Effector memory CD8-positive, alpha-beta T cell (primary cell): ENCODE measurements at places on chromosomes 12 and 14.

DNA sequence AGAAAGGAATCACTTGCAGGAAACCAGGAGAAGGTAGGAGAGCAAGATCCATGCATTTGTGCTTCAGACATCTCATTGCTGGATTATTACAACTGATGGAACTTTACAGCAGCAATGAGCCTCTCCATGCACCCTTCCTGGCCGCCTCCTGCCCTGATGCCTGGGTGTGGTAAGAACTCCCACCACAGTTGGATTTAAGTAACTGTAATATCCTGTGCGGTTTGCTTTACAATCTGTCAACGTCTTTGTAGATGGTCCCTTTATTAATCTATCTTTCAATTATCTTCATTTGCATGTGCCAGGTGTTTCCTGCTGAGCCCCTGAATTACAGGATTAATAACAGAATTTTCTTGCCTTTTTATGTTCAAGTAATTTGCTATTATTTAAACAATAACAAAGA is 1300.5 kb upstream of the TMEM132C start:
- no peak for DNase-seq
- H3K4me3 ChIP-seq: no peak overlapping the region
- H3K36me3 ChIP-seq: no peaks in the 10 kb centered on the region
- no peaks in the 10 kb centered on the region for H3K27me3 ChIP-seq
- no peaks in the 10 kb centered on the region for H3K4me1 ChIP-seq

GRCh38 chr12:117042171-117042842 is 56.9 kb downstream of the TESC start:
- H3K27me3 ChIP-seq: no peaks in the 10 kb centered on the region
- no peak overlapping the region for H3K27ac ChIP-seq
- DNase-seq: no peak
- H3K4me1 ChIP-seq: peaks cover 1% of the 10 kb centered on the region
- peaks cover 3% of the 10 kb centered on the region for H3K36me3 ChIP-seq

DNA sequence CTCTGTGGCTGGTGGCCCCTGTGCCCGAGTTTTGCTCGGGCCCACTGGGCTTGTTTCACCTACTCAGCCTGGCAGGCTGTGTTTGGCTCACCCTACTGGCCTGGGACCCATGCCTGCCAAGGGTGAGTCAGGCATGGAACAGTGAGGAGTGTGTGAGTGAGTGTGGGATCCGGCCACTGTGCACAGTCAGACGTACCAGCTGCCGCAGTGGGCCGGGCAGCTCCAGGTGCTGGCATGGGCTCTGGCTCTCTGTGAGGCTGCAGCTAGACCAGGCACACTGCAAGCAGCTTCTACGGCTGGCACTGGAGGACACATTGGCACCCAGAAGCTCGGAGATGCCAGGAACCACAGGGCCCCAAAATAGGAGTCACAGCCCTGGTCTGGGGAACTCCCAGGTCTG is 40.6 kb downstream of the HSD17B6 start:
- H3K4me3 ChIP-seq: no peak overlapping the region
- no peak overlapping the region for H3K27ac ChIP-seq
- no peaks in the 10 kb centered on the region for H3K4me1 ChIP-seq
- no peaks in the 10 kb centered on the region for H3K27me3 ChIP-seq
- DNase-seq: no peak
- no peaks in the 10 kb centered on the region for H3K36me3 ChIP-seq

- peaks cover 3% of the 10 kb centered on the region for H3K36me3 ChIP-seq
- no peak overlapping the region for H3K27ac ChIP-seq
- H3K4me3 ChIP-seq: peak overlapping the region; percentile 44
- peaks cover 82% of the 10 kb centered on the region for H3K27me3 ChIP-seq
- DNase-seq: no peak
Measured at GRCh38 chr14:60651796-60652673, 2.8 kb upstream of the SIX1 start.

GRCh38 chr12:10722905-10723746 is at the start of gene YBX3:
Gene YBX3, minus strand, starts transcription at chr12:10723323. Its CDS starts 212 bp downstream, at chr12:10723111.
- H3K27me3 ChIP-seq: peaks cover 30% of the 10 kb centered on the region
- peak; percentile 42 for DNase-seq
- H3K36me3 ChIP-seq: peaks cover 23% of the 10 kb centered on the region
- peaks cover 23% of the 10 kb centered on the region for H3K4me1 ChIP-seq

- H3K4me3 ChIP-seq: no peak overlapping the region
- H3K27ac ChIP-seq: no peak overlapping the region
- H3K27me3 ChIP-seq: peaks cover 31% of the 10 kb centered on the region
- peaks cover 3% of the 10 kb centered on the region for H3K36me3 ChIP-seq
- no peaks in the 10 kb centered on the region for H3K4me1 ChIP-seq
Measured at GRCh38 chr14:65783576-65783975, 371.0 kb downstream of the FUT8 start.

GRCh38 chr12:69502345-69503081 is 32.3 kb downstream of the FRS2 start:
- no peak overlapping the region for H3K4me3 ChIP-seq
- no peak for DNase-seq
- H3K27me3 ChIP-seq: no peaks in the 10 kb centered on the region
- no peak overlapping the region for H3K27ac ChIP-seq
- peaks cover 6% of the 10 kb centered on the region for H3K36me3 ChIP-seq

DNA sequence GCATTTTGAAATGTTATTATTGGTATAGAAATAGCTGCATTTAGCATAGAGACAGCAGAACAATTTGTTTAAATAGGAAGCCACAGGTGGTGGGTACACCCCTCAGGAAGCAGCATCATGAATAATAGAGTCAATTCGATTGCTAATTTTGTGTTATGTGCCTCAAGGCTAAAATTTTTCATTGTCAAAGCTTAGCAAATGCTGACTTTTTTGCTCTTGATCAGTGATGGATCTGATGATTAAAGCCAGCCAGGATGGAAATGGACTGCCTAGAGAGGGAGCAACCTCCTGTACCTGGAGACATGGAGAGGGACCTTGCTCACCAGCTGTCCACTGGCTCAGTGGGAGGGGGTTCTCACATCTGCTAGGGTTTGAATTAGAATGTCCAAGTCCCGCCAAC is 4.5 kb upstream of the KRT8 start:
- no peak overlapping the region for H3K27ac ChIP-seq
- H3K4me3 ChIP-seq: no peak overlapping the region
- peaks cover 5% of the 10 kb centered on the region for H3K27me3 ChIP-seq
- no peaks in the 10 kb centered on the region for H3K36me3 ChIP-seq
- no peaks in the 10 kb centered on the region for H3K4me1 ChIP-seq
- DNase-seq: no peak

GRCh38 chr14:104091927-104092771 is 6.6 kb downstream of the ASPG start:
- H3K27ac ChIP-seq: no peak overlapping the region
- H3K4me3 ChIP-seq: no peak overlapping the region
- peaks cover 3% of the 10 kb centered on the region for H3K36me3 ChIP-seq
- no peak for DNase-seq
- no peaks in the 10 kb centered on the region for H3K27me3 ChIP-seq

DNA sequence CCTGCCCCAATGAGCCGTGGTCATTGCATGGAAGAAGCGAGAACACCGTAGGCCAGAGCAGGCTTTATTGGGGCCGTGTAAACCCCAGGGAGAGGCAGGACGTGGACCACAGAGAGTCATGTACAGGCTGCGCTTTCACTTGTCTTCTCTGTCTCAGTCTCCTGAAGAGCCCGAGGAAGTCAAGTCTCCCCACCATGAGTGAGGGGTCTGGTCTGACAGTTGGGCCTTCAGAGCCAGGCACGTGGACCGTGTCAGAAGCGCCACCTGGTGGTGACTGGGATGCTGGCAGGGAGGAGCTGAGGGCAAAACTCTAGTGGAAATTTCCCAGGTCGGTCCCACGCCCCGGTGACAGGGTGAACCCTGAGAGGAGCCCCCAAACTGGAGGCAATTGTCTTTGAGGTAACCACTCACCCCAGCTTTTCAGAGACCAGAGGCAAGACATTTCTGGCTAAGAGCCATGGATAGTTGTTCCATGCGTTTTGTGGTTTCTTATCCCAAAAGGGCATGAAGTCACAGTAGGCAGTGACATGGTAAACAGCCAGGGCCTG is 17.4 kb downstream of the RPS6KL1 start:
- H3K4me1 ChIP-seq: peaks cover 6% of the 10 kb centered on the region
- no peak overlapping the region for H3K4me3 ChIP-seq
- peak overlapping the region; percentile 46 for H3K27ac ChIP-seq
- peaks cover 41% of the 10 kb centered on the region for H3K36me3 ChIP-seq
- peak; percentile 81 for DNase-seq
- H3K27me3 ChIP-seq: no peaks in the 10 kb centered on the region

GRCh38 chr12:13383379-13383778 is 186.9 kb downstream of the EMP1 start:
- H3K27ac ChIP-seq: no peak overlapping the region
- H3K4me1 ChIP-seq: no peaks in the 10 kb centered on the region
- no peak for DNase-seq
- H3K36me3 ChIP-seq: no peaks in the 10 kb centered on the region

- H3K36me3 ChIP-seq: no peaks in the 10 kb centered on the region
- H3K27ac ChIP-seq: no peak overlapping the region
- no peaks in the 10 kb centered on the region for H3K27me3 ChIP-seq
- no peak for DNase-seq
- H3K4me1 ChIP-seq: no peaks in the 10 kb centered on the region
Measured at GRCh38 chr12:50888666-50889065, 45.9 kb downstream of the TMPRSS12 start.

GRCh38 chr14:38605193-38606114 is 349.6 kb upstream of the CLEC14A start:
- H3K36me3 ChIP-seq: peaks cover 3% of the 10 kb centered on the region
- H3K27ac ChIP-seq: no peak overlapping the region
- DNase-seq: no peak

- H3K4me1 ChIP-seq: peaks cover 3% of the 10 kb centered on the region
- no peaks in the 10 kb centered on the region for H3K27me3 ChIP-seq
- DNase-seq: no peak
- no peak overlapping the region for H3K27ac ChIP-seq
- H3K4me3 ChIP-seq: no peak overlapping the region
Measured at GRCh38 chr14:68389943-68390342, 402.9 kb downstream of the ZFP36L1 start.

GRCh38 chr12:93614917-93615596 is 42.6 kb downstream of the SOCS2 start:
- H3K4me1 ChIP-seq: peaks cover 2% of the 10 kb centered on the region
- H3K36me3 ChIP-seq: no peaks in the 10 kb centered on the region
- H3K4me3 ChIP-seq: no peak overlapping the region
- H3K27me3 ChIP-seq: peaks cover 26% of the 10 kb centered on the region
- no peak overlapping the region for H3K27ac ChIP-seq
- DNase-seq: no peak

- DNase-seq: no peak
- H3K27ac ChIP-seq: peak overlapping the region; percentile 19
- no peak overlapping the region for H3K4me3 ChIP-seq
- H3K4me1 ChIP-seq: no peaks in the 10 kb centered on the region
- H3K27me3 ChIP-seq: peaks cover 25% of the 10 kb centered on the region
Measured at GRCh38 chr14:89137526-89138163, 279.4 kb downstream of the FOXN3 start.

DNA sequence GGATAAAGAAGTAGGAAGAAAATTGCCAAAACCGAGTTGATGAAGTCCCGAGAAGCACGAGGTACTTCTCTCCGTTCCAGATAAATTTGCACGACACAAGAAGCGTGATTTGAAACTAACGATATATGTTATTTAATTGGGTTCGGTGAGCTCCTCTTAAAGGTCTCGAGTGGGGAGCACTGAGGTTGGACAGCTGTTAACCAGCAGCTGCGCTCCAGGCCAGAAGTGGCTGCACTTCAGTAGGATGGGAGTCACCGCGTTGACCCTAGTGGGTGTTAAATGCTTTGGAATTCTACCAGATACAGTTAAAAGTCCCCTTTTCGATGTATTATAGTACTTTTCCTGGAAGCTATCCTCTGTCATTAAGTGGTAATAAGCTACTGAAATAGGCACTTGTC is 953 bp upstream of the DCAF5 start:
- peaks cover 19% of the 10 kb centered on the region for H3K4me1 ChIP-seq
- H3K27me3 ChIP-seq: no peaks in the 10 kb centered on the region
- peak overlapping the region; percentile 78 for H3K27ac ChIP-seq
- peak; percentile 5 for DNase-seq

- no peak for DNase-seq
- no peaks in the 10 kb centered on the region for H3K36me3 ChIP-seq
- H3K27me3 ChIP-seq: peaks cover 33% of the 10 kb centered on the region
- H3K27ac ChIP-seq: no peak overlapping the region
- H3K4me3 ChIP-seq: no peak overlapping the region
Measured at GRCh38 chr12:110266980-110267620, 13.9 kb upstream of the ATP2A2 start.

GRCh38 chr14:67883717-67884116 is 64.1 kb downstream of the RAD51B start:
- peaks cover 16% of the 10 kb centered on the region for H3K4me1 ChIP-seq
- H3K27me3 ChIP-seq: no peaks in the 10 kb centered on the region
- no peak overlapping the region for H3K4me3 ChIP-seq
- H3K27ac ChIP-seq: peak overlapping the region; percentile 39

DNA sequence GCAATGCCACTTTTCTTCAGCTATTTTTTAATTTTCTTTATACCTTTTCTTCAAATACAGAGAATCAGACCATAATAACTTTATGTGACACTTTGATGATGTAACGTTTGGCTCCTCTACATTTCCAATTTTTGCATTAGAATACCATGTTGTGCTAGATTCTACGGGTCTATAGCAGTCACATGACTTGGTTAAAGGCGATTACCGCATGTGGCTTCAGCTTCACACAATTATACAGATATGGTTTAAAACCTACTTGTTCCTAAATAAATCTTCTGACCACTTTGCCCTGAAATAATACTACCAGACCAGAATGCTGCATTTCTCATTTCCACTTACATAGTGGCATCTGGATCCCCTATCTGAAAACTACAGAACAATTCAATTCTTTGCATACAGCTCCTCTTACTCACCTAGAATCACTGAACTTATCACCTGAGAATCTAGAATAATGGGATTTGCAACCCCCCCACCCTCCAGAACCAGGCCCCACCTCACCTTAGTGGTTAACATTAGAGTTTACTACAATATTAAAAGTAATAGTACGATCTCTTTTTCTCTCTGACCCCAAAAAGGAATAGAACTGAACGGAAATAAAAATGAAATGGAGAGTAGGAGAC is 1.3 kb downstream of the MAX start:
- H3K4me3 ChIP-seq: peak overlapping the region; percentile 86
- H3K36me3 ChIP-seq: peaks cover 37% of the 10 kb centered on the region
- H3K4me1 ChIP-seq: peaks cover 52% of the 10 kb centered on the region
- no peak for DNase-seq
- peak overlapping the region; percentile 95 for H3K27ac ChIP-seq

DNA sequence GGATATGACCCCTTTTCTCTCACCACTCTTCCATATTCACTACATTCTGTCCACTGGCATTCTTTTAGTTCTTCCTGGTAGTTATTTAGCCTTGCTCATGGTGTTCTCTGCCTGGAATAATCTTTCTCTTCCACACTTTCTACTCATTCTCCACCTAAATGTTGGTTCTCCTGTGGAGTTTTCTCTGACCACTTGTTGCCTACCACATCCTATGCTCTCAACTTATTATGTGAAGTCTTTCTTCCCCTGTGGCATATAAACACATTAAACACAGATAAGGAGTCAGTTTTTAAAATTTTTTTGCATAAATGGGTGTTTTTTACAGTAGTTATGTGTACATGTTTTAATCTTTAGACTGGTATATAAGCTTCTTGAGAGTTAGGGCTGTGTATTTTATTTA is 3.3 kb upstream of the SMARCC2 start:
- peaks cover 23% of the 10 kb centered on the region for H3K4me1 ChIP-seq
- H3K27me3 ChIP-seq: no peaks in the 10 kb centered on the region
- H3K27ac ChIP-seq: peak overlapping the region; percentile 86
- DNase-seq: no peak
- H3K4me3 ChIP-seq: no peak overlapping the region
